ENCODE measurements at places on chromosomes 12 and 14.

DNA sequence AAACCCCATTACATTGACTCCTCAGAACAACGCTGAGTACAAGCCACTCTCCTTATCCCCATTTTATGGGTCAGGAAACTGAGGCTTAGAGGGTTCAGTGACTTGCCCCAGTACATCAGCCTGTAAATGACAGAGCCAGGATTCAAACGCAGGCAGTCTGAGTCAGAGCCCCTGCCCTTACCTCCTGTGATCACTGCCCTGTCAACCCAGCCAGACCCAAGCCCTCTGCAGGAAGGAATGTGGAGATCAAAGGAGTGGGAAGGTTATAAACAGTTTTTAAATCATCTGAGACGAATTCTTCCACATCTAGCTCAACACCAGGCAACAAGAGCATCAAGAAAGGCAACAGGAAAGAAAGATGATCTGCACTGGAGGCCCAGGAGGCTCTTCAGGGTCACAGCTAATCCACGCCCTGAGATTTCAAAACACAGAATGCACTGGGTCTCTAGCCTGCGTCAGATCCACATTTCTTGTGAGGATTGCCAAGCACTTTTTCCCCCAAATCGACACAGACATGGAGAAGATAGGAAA lies 38.5 kb downstream of the SPTB start:
- DNase-seq, result no peak

DNA sequence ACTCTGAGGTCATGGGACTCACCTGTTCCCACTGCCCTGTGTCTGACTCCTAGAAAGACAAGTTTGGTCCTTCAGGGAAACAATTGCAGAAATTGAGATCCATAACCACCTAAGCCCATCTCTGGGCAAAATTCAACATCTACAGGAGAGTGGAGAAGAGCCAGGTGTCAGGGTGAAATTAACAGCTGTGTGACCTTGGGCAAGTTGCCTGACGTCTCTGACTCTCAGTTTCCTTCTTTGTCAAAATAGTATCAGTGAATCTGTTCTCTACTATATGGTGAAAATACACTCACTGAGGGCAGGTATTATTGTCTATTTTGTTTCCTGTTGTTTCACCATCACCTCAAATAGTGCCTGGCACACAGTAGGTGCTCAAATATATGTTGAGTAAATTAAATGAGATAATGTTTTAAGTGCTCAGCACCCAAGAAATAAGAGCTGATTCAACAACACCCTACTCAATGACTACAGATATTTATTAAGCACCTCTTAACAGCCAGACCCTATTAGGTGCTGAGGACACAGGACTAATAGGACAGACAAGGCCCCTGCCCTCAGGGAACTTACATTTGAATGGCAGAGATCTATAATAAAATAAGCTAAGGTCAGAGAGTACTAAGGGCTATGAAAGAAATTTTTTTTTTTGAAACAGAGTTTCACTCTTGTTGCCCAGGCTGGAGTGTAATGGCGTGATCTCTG lies 14.2 kb upstream of the IFT81 start:
- no peak for DNase-seq

DNA sequence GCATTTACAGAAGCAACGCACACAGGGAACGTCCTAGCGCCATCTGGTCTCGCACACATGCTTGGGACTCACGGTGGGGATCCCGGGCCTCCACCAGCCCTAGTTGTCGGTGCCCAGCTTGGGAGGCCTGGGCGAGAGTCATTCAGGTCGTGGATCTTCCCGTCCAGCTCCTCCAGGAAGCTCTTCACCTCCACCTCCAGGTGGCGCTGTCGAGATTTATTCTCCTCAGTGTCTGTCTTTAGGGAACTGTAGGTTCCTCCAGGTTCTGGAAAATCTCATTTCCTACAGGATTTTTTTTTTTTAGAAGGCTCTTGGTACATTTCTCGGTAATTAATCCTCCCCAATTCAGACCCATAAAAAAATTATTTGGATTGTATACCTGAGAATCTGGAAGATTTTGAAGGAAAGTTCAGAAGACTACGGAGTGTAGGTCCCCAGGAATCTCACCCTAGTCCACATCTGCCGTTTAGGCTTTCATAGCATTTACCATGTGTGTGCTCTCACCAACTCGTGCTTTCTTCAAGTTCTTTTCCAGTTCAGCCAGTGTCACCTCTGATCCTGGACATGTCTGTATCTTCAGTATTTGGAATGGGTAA lies 910.0 kb downstream of the TMEM121 start:
- DNase-seq, result no peak

- DNase-seq, result no peak
Observed at GRCh38 chr12:104521731-104522130, 65.0 kb downstream of the CHST11 start.

- DNase-seq, result no peak
Observed at GRCh38 chr14:99183716-99184115, 88.3 kb downstream of the BCL11B start.

- no peak for DNase-seq
Observed at GRCh38 chr12:76399040-76399439, 50.8 kb upstream of the BBS10 start.

DNA sequence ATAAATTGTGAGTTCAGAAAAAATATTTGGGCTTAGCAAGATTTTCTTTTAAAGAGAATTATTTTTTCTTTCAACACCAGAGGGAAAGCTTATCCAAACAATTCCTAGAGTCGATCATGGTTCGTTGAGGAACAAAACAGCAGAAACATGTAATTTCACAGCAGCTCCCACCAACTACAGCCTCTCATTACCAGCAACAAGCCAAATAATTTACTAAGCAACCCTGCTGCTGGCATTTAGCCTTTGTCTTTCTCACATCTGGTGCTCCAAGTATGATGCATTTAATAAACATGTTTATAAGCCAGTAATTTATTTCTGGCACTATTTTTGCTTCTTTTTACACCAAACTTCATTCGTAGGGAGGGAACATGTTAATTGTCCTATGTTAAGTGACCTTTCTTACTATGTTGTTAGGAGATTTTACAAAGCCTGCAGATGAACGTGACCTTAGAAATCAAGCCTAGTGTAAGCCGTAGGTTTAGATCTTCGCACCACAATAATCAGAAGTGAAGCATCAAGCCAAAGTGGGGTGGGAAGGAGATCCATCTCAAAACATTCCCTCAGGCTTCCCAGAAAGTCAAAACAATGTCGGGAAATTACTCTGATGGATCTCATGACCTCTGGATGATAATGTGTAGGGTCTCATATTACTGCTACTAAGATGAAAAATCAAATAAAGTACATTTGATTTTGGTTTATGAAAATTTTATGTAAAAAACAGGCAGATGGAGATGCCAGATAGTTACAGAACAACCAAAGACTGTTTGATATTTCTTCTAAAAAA lies 128.4 kb downstream of the RPAP3 start:
- no peak for DNase-seq

GRCh38 chr14:82786483-82786880 lies 1252.8 kb upstream of the SEL1L start:
- no peak for DNase-seq

GRCh38 chr12:2284857-2285256 lies 232.1 kb downstream of the CACNA1C start:
- DNase-seq, result no peak

GRCh38 chr12:122060081-122060501 lies 18.5 kb upstream of the MLXIP start:
- DNase-seq, result no peak

DNA sequence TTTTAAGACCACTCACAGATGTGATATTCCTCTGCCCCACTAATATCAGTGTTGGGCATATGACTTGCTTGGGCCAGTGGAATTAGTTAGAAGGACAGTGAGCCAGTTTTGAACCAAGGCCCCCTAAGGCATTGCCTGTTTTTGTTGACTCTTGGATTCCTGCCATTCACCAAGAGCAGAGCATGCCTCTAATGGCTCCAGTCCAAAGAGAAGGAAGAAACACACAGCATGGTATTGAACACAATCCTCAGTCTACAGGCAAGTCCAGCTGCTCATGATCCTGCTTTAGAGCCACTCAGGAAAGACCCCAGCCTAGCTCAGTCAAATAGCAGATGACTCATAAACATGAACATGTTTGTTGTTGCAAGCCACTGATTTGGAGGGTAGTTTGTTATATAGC lies 1201.5 kb downstream of the BCL11B start:
- DNase-seq, result no peak

GRCh38 chr14:97180304-97181200 lies 383.4 kb downstream of the VRK1 start:
- DNase-seq, result no peak

- DNase-seq, result no peak
Observed at GRCh38 chr12:113720629-113721028, 245.5 kb downstream of the RBM19 start.

DNA sequence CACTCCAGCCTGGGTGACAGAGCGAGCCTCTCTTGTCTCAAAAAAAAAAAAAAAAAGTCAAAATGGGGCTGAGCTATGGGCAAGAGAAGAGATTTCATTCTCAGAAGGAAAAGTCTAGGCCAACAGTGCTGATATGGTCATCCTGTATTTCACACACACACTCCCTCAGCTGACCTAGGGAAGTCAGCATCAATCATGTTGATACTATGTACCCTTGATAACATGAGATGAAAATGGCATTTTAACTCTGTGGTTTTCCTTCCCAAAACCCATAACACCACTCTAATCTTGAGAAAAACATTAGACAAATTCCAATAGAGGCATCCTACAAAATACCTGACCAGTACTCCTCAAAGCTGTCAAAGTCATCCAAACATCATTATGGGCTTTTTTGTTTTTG lies 2.3 kb upstream of the NEMP1 start:
- no peak for DNase-seq

GRCh38 chr14:43411841-43412240 lies 1095.2 kb downstream of the FSCB start:
- DNase-seq, result no peak

DNA sequence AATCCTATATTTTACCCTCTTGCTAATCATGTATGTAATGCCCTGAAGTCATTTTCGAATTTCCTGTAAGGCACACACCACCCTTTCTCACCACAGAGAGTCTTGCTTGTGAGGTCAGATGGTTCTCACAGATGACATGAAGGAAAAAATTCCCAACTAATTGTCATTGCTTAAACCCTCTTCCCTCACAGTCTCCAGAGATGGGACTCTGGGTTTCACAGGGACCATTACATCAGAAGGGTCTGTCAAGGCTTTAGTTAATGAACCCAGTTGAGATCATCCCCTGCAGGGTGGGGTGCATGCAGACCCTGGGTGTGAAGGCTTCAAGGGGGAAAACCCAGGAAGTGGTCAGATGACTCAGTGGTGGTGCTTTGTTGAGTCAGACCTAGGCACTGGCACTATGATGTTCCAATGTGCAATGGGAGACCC lies 229.6 kb downstream of the BCAT1 start:
- DNase-seq, result no peak

GRCh38 chr12:75724928-75725312 lies 213.5 kb upstream of the KRR1 start:
- DNase-seq, result no peak

- DNase-seq, result no peak
Observed at GRCh38 chr14:71721791-71722190, 210.4 kb upstream of the RGS6 start.

DNA sequence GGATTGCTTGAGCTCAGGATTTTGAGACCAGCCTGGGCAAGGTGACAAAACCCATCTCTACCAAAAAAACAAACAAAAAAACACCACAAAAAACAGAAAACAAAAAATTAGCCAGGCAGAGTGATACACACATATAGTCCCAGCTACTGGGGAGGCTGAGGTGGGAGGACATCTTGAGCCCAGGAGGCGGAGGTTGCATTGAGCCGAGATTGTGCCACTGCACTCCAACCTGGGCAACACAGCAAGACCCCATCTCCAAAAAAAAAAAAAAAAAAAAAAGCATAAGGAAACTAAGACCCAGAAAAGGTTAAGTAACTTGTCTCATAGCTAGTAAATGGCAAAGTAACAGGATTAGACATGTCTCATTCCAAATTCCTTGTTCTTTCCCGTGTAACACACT lies 56.3 kb upstream of the PSMA6 start:
- no peak for DNase-seq

GRCh38 chr12:38880288-38880687 lies 25.1 kb downstream of the CPNE8 start:
- no peak for DNase-seq

- no peak for DNase-seq
Observed at GRCh38 chr14:73634011-73634833, 10.6 kb upstream of the DNAL1 start.

DNA sequence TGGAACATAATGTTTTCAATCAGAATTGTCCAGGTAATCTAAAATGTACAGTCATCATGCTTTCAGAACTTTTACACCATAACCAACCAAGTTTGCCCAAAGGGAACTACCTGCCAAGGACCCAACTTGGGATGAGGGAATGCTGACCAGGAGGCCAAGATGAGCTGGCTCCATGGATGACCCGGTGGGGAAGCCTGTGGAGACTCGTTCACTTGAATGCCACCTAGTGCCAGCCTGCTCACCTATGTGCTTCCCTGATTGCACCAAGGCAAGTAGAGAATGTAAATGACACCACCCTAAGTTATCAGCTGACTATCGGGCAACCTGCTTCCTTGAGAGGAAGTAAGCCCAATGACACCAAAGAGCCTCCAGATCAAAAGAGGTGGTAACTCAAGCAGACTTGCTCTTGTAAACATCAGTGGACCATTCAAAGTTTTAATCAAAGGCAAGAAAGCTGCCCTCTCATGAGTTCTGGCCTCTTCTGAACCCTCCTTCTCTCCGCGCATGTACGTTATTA lies 137.3 kb downstream of the TTC7B start:
- no peak for DNase-seq

DNA sequence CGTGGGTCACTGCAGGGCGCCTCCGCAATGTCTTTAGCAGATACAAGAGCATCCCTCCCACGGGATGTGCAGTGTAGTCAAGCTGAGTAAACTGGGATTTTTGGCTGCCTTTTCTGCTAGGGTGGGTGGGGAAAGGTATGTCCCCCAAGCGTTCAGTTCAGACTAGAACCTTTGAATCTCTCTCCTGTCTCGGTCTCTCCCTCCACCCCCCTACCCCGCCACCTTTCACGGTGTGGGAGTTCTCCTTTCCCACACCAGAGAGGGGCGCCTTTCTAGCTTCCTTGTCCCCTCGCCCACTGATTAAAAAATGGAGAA lies 525 bp upstream of the FAR2 start:
- no peak for DNase-seq

DNA sequence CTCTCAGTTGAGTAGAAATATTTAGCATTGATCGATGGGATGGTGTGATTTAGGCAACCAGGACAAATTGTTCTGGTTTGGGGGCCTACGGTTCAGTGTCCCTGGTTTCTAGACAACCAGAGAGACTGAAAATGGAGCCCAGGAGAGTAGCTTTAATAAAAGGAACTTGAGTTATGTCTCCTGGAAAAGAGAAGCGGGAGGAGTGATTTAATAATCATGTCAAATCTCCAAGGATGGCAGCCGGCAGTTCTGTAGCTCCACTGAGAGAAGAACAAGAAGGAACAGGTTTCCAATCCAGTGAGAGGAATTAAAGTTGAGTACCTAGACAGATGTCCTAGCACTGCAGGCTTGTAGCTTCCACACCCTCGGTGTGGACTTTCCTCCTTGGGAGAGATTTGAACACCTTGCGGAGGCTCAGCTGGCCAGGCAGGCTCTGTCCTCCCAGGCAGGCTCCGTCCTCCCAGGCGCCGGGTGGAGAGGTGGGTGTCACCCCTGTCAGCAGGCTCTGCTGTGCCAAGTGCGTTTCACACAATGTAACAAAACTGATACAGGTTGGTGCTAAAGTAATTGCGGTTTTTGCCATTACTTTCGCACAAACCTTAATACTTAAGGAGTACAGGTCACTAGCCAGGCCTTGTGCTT lies 45.9 kb downstream of the SLC6A12 start:
- no peak for DNase-seq

GRCh38 chr12:56591961-56592360 lies 38.2 kb downstream of the BAZ2A start:
- DNase-seq, result no peak

GRCh38 chr14:87141801-87142200 lies 851.2 kb downstream of the GALC start:
- DNase-seq, result no peak

Measured in vagina (tissue), 2 donors.